ENCODE measurements at places on chromosomes 2 and 18. TPM values are rescaled to one million over a fixed set of nuclear protein-coding genes. Genes with fewer than 3 reads are reported as not detected.

DNA sequence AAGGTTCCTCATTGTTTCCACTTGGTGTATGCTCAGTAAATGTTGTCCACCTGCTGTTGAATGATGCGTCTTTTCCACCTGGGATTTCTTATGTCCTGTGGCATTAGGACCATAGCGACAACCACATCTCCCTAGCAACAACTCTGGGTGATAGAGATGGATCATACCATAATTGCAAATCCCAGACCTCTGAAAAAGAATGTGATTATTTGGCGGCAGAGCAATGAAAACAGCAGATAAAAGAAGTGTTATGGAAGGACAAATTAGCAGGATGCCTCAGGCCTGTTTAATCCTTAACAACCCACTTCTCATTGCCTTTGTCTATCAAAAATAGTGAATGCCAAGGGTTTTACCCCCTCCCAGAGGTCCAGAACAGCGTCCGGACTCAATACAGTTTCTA, 278.9 kb downstream of the TSN start:
- no peak for DNase-seq

Gene GCG
- total RNA-seq, result not detected

Gene CD8A
- total RNA-seq, result 7.4 TPM

Gene SRD5A2
- total RNA-seq, result not detected

GRCh38 chr2:217588266-217588665, 414.5 kb downstream of the TNS1 start:
- no peak for DNase-seq

- no peak for DNase-seq
These were observed 348.0 kb downstream of the DLGAP1 start for GRCh38 chr18:4107049-4107467.

GRCh38 chr18:45250479-45250878, 364.8 kb upstream of the SLC14A2 start:
- DNase-seq, result no peak

Gene C2orf78
- not detected for total RNA-seq
